ENCODE measurements at places on chromosomes 5 and 9. TPM values are rescaled to one million over a fixed set of nuclear protein-coding genes. Genes with fewer than 3 reads are reported as not detected.

MLANA gene
- total RNA-seq, result 3.5 TPM

- ATAC-seq, result peak; percentile 90
Measured at GRCh38 chr5:76046741-76047140, 36.4 kb upstream of the SV2C start.

GRCh38 chr9:13661014-13661413, 381.5 kb upstream of the MPDZ start:
- no peak for ATAC-seq

- peak; percentile 100 for ATAC-seq
Measured at GRCh38 chr5:114449860-114450421, 88.1 kb downstream of the KCNN2 start.

DNA sequence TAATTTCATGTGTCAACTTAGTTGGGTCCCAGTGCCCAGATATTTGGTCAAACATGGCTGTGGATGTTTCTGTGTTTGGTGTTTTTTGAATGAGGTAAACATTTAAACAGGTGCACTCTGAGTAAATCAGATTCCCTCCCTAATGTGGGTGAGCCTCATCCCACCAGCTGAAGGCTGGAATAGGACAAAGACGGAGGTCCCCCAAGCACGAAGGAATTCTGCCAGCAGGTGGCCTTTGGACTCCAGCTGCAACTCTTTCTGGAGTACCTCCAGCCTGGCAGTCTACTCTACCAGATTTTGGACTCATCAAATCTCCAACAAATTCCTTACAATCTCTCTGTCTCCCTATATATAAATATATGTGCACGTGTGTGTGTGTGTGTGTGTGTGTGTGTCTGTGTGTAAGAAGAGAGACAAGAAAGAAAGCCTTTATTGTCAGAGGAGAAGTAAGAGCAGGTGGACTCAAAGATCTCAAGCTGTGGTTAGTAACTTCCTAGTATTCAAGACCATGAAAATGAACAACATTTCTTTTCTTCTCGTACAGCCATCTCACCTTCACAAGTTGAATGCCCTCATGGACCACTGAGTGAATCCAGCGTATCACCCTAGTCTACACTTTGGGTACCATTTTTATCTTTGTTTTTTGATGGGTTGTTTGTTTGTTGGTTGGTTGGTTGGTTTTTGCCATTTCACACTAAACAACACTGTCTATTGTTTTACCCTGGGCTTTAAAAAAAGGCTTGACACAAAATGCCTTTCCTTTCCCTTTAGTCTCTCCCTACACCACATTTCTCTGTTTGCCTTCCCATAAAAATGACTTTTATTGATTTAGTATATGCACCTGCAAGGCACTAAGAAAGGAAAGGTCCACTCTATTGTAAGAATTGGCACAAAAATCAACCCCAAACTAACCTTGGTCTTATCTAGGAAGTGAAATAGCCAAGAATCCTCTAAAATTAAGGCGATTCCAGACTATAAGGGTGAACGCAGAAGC, 118.7 kb downstream of the TENT4A start:
- ATAC-seq, result no peak

DNA sequence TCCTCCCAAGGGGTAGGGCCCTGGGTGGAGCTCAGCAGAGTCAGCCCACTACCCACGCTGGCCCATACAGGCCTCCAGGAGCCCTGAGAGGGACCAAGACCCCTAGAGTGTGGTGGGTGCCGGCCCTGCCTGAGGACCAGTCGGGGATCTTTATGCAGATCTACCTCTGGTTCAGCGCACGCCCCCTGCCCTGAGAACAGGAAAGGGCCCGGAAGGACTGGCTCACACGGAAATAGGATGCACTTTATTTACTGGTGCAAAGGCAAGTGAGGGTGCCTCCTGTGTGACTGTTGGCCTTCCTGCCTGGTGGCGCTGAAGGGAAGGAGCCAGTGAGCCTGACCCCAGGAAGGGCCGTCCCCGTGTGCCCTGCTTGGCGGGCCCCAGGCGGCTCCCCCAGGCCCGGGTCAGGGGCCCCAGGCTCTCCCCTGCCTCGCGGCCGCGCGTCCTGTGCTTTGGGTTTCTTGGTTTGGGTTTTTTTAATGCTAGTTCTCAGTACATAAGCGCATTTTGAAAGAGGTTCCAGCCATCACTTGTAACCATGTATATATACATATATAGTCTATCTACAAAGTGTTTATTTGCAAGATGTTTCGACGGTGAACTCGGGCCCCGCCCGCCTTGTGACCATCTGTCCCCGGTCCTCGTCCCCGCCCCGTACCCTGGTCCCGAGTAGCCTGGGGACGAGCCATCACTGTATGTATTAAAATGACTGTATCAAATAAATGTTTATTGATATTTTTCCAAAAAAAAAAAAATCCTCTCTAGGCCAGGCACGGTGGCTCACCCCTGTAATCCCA, 76.4 kb upstream of the ROR2 start:
- ATAC-seq, result no peak

DNA sequence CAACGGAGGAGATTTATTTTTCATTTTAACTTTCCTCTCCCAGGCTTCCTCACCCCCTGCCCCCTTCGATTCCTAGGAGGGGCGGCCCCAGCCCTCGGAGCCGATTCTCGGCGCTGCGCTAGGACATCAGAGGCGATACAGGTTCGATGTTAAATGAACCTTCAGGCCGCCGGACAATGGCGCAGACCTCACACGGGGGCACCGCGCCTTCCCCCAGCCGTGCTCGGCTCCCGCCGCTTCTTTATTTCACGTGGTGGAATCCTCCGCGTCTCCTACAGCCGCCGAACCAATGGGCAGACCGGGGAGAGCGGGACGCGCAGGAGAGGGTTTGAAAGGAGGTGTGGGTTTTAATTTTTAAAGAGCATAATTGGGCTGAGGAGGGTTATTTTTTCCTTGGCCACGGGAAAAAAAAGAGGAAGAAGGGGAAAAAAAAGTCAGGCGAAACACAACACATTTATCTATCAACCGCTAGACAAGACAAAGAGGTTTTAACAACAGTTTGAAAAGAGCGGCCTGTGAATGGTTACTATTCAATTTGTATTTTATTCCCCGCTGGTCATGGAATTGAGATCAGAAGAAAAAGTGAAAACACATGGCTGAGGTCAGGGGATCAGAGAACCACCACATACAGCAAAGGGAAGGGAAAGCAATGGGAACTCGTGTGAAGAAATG, 126.8 kb downstream of the TMEM174 start:
- no peak for ATAC-seq

DNA sequence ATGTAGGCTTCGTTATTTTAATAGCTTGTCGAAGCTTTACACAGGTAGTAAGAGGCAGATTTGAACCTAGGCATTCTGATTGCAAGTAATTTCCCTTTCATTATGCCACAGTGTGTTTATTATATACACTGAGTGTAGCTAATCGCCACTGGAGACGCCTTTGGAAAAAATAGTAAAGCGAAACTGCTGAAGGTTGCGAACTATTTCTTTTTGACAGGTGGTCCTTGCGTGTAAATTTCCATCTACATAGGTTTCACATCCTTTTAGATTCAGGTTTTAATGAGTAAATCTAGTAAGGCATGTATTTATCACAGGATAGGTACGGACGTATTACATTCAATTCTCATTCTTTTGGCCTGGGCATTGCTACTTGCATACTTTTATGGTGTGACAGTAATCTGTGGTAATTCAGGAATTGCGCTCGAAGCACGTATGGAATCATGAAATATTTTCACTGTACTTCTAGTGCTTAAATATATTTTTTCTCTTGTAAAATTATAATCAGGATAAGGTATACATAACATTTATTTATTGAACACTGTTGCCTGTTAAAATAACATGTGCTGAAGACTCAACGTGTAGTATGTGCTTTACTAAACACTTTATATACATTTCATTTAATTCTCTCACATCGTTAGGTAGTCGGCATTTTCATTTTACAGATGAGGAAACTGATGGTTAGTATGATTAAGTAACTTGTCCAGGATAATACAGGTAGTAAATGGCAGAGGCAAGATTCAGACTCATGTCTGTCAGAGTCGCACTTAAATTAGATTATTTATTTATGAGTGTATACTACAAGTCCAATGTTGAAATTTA, 1.8 kb downstream of the MARCHF6 start:
- ATAC-seq, result no peak

DNA sequence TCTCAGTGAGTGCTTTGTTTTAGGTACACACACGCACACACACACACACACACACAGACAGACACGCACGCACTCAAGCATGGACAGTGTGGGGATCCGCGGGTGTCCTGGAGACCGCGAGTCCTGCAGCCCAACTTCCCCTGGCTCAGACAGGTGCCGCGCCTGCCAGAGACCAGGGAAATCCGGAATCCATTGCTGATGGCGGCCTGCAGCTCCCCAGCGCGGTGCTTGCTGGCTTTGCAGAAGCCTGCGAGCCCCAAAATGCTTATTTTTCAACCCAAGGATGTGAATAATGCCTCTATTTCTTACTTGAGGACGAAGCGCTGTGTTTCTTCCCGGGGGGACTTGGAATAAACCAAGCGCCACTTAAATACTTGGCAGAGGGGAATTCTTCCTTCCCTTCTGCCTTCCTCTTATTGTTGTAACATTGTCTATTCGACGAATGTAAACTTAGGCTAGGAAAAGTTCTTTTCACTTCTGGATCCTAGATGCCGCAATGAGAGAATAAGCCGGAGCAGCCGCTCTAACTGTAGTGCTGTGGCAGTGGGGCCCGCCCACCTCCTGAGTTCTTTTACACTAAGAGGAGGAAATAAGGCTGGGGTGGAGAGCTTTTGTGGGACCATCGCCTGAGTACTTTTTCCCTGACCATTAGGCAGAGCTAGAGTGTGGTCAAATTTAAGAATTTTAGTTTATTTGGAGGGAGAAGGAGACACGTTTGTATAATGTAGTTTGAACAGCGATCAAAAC, 802 bp downstream of the ITGA2 start:
- peak; percentile 73 for ATAC-seq

- ATAC-seq, result no peak
Measured at GRCh38 chr5:88926774-88927173, 43.8 kb upstream of the MEF2C start.

GRCh38 chr5:1503241-1504068, 20.3 kb downstream of the LPCAT1 start:
- ATAC-seq, result no peak

DNA sequence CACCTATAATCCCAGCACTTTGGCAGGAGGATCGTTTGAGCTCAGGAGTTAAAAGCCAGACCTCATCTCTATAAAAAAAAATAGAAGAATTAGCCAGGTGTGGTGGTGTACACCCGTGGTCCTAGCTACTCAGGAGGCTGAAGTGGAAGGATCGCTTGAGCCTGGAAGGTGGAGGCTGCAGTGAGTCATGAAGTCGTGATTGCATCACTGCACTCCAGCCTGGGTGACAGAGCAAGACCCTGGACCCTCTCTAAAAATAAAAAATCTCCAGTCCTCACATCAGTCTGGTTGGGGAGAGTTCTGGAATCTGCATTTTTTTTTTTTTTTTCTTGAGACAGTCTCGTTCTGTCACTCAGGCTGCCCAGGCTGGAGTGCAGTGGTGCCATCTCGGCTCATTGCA, 9.3 kb downstream of the FPGS start:
- ATAC-seq, result no peak

RNF20 gene
- total RNA-seq, result 30.9 TPM

DNA sequence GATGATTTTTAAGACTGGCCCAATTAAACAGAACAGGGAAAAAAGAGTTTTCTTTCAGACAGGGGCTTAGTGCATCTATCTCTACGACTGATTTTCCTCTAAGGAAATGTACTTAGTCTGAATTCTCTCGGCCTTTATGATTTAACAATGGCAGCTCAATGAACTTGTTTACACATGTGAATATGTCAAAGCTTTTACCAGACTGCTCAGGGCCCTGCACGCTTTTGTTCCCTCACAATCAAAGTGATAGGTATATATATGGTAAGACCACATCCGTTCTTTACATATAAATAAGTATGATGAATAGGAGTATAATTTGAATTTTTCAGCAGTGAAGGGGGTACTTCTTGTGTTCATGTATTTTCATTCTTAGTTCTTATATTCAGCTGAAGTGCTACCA, 27.6 kb downstream of the LEAP2 start:
- no peak for ATAC-seq

FAXDC2 gene
- 4.5 TPM for total RNA-seq

GRCh38 chr5:107263387-107264018, 407.2 kb downstream of the EFNA5 start:
- ATAC-seq, result no peak

ANKRD34B gene
- total RNA-seq, result 0.11 TPM

GRCh38 chr9:96100385-96101300, 201.3 kb downstream of the HSD17B3 start:
- ATAC-seq, result no peak

GRCh38 chr9:71638627-71639026, 129.7 kb downstream of the CEMIP2 start:
- ATAC-seq, result no peak

GRCh38 chr5:116566251-116566650, 8.4 kb downstream of the SEMA6A start:
- ATAC-seq, result no peak

- ATAC-seq, result no peak
Measured at GRCh38 chr9:112327718-112328450, 5.5 kb downstream of the PTBP3 start.

- ATAC-seq, result no peak
Measured at GRCh38 chr5:87572090-87572489, 159.4 kb upstream of the CCNH start.

GRCh38 chr5:113705657-113706056, 192.2 kb downstream of the YTHDC2 start:
- no peak for ATAC-seq

SNCAIP gene
- total RNA-seq, result 40.5 TPM

GRCh38 chr5:122602700-122603099, 172.2 kb upstream of the SNX2 start:
- no peak for ATAC-seq

GRCh38 chr5:154197801-154198491, 7.4 kb downstream of the GALNT10 start:
- no peak for ATAC-seq

DNA sequence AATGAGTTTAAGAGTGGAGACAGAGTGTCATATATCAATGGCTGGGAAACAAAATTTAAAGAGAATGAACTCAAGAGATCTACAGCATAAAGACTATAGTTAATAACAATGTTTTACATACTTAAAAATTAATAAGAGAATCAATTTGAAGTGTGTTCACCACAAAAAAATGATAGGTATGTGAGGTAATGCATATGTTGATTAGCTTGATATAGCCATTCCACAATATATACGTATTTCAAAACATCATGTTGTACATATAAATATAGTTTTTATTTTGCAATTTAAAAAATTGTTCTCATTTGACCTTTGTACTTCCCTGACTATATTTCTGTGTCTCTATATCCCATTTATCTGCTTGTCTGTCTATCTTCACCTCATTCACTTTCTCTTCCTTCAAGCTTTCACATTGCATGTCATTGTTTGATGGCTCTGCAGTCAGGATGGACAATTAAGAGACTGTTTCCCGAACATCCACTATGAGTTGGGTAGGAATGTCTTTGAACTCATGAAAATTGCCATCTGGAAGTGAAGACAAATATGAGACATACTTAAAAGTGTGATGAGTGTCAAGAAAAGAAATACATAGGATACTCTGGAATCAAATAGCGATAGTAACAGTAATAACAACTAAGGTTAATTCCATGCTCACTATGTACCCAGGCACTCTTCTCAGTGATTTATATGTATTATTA, 359.9 kb upstream of the ACTBL2 start:
- no peak for ATAC-seq

- no peak for ATAC-seq
Measured at GRCh38 chr5:173016598-173017046, 33.1 kb downstream of the ATP6V0E1 start.

- ATAC-seq, result no peak
Measured at GRCh38 chr5:174990909-174991308, 266.5 kb downstream of the MSX2 start.

All from motor neuron (in vitro differentiated cells).